ENCODE measurements at places on chromosomes 5 and 9.

GRCh38 chr5:142446131-142446959, 121.5 kb upstream of the SPRY4 start:
- DNase-seq, result no peak

- DNase-seq, result no peak
Measured at GRCh38 chr9:14677872-14678271, 15.4 kb downstream of the ZDHHC21 start.

GRCh38 chr9:98556511-98556910, 152.2 kb downstream of the GABBR2 start:
- no peak for DNase-seq

DNA sequence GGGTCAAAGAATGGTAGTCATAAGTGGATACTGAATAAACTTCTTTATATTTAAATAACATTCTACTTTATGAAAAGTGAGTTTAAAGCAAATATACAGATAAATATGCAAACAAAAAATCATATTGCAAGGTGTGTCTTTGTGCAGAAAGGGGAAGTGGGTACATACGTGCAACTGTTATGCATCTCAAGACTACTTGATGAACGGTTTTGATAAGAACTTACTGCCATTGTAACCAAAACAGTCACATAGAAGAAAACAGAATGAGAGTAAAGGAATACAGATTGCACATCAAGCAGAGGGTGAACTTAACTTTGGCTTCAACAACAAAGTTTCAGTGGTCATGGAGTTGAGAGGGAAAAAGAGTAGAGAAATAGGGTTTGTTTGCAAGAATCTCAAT, 9.9 kb downstream of the CAMK4 start:
- no peak for DNase-seq

GRCh38 chr5:154997746-154998145, 15.8 kb upstream of the KIF4B start:
- no peak for DNase-seq

- DNase-seq, result no peak
Measured at GRCh38 chr5:1771149-1772065, 28.2 kb downstream of the MRPL36 start.

- no peak for DNase-seq
Measured at GRCh38 chr9:135330307-135330631, 149.3 kb upstream of the PPP1R26 start.

- no peak for DNase-seq
Measured at GRCh38 chr5:158431369-158432029, 572.6 kb upstream of the CLINT1 start.

DNA sequence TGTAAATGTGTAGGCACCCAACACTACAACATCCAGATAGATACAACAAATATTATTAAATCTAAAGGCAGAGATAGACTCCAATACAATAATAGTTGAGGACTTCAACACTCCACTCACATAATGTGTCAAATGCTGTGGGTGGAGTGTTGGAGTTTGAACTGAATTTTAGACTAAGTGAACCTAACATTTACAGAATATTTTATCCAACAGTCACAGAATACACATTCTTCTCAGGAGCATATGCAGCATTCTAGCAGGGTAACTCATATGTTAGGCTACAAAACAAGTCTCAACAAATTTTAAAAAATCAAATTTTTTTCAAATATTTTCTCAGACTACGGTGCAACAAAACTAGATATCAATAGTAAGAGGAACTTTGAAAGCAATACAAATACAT, 648.7 kb upstream of the CDH18 start:
- no peak for DNase-seq

GRCh38 chr5:2020730-2021129, 138.0 kb upstream of the IRX4 start:
- DNase-seq, result no peak

GRCh38 chr5:151799407-151799806, 27.7 kb downstream of the G3BP1 start:
- no peak for DNase-seq

GRCh38 chr5:124677374-124678351, 68.8 kb downstream of the ZNF608 start:
- DNase-seq, result no peak

- DNase-seq, result no peak
Measured at GRCh38 chr5:72641164-72641563, 134.0 kb upstream of the ZNF366 start.

GRCh38 chr5:18732556-18733479, 1098.6 kb downstream of the TAF11L14 start:
- no peak for DNase-seq

DNA sequence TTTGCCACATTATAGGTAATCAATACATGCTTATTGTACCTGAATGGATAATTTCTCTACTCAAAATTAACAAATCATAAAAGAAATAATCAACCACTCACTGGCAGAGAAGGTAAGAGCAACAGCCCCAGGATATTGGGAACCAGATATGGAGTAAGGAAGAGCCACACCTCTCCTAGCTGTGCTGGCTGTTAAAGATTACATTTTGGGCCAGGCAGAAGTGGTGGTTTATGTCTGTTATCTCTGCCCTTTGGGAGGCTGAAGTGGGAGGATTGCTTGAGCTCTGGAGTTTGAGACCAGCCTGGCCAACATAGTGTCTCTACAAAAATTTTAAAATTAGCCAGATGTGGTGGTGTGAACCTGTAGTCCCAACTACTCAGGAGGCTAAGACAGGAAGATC, 56.4 kb downstream of the BHMT start:
- DNase-seq, result no peak

GRCh38 chr5:111972548-111972947, 215.6 kb upstream of the NREP start:
- DNase-seq, result no peak

- DNase-seq, result no peak
Measured at GRCh38 chr9:133440874-133441273, 18.7 kb downstream of the ADAMTS13 start.

DNA sequence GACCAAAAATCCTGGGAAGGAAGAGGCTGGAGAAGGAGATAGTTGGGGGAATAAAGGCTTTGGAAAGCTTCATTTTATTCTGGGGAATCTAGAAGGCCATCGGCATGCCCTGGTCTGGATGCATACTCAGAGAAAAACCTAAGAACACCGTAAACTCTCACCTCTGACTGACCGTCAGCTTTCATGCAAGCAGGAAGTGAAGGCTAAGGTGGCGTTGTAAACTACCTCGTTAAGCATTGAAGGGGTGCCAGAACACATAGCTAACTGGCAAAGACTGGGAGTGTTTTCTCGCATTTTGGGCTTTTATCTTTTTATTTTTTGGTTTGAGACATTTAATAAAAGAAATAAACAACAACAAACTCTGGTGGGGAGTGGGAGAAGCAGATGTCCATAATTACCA, 2.6 kb upstream of the SLC38A9 start:
- no peak for DNase-seq

- DNase-seq, result no peak
Measured at GRCh38 chr9:4935001-4935672, 49.9 kb upstream of the JAK2 start.

- no peak for DNase-seq
Measured at GRCh38 chr9:36832164-36832795, 201.8 kb downstream of the PAX5 start.

DNA sequence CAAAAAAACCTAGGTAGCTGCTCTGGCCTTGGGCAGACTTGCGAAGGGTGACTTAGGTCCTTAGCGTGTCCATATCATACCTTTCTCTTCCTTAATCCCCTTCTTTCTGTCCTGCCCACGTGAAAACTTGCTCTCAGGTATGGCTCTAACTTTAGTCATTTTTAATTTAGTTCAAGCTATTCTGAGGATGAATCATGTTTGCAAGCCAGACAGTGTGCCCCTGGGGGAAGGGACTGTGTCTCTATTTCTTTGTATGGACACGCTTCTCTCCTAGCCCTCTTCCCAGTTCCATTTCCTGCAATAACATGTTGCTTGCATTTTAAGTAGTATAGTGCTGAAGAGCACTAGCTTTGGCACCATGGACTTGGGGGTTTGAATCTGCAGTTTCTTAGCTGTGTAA, 120.6 kb downstream of the PTTG1 start:
- no peak for DNase-seq
